ENCODE measurements at places on chromosomes 5 and 9.

- DNase-seq: no peak
Observed at GRCh38 chr9:76311537-76311936, 82.7 kb downstream of the RFK start.

DNA sequence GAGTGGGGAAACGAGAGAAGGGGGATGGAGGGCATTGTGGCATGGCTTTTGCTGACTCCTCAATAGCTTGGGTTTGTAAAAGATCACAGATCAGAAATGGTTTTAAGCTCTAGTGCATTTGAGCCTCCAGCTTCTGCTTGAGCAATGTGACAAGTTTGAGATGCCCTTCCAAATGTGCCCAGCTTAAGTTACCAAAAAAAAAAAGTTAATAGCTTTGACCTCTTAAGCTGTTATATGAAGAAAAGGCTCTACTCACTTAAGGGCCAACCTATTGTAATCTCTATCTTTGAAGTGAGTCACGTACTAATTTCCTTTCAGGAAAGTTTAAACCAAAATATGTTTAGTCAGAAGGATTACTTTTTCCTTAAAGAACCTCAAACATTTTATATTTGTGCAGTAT lies 428.8 kb upstream of the ACTBL2 start:
- no peak for DNase-seq

DNA sequence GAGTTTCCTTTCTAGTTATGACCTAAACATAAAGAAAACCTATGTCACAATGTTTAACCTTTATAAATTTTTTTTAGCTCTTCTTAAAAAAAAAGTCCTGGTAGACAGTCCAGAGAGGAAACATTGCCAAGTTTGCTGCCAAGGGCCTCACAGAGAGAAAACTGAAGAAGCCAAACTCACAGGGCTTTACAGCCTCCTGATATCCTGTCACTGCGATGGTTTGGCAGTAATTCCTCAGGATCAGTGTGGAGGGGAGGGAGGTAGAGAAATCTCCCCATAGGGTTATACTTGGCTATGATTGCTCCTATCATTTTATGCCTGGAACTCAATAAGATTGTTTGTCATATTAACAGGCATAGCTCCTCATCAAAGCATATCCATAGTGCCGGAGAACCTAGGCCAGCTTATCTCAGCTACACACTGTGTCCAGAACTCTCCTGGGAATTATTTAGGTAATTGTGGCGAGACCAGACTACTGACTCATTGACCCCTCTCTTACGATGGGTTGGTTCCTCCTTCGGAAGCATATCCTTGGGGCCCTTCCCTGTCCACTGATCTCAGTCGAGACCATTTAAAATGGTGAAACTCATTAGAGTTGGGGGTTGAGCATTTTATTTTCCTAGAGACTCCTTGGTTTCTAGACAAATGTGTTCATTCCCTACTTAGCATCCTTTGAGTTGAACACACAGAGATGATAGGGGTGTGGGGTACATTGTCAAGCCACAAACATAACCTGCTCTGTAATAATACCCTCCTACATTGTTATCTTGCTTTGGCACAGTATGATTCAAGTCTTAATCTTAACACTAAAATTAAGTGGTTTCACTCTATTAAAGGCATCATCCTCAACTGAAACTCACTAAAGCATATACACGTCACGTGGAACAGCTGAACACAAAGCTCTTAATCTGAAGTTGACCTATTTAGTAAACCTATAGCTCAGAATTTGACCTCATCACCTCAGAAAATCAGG lies 53.4 kb upstream of the TMC1 start:
- DNase-seq: no peak

GRCh38 chr5:175603987-175604739 lies 53.7 kb upstream of the HRH2 start:
- no peak for DNase-seq

DNA sequence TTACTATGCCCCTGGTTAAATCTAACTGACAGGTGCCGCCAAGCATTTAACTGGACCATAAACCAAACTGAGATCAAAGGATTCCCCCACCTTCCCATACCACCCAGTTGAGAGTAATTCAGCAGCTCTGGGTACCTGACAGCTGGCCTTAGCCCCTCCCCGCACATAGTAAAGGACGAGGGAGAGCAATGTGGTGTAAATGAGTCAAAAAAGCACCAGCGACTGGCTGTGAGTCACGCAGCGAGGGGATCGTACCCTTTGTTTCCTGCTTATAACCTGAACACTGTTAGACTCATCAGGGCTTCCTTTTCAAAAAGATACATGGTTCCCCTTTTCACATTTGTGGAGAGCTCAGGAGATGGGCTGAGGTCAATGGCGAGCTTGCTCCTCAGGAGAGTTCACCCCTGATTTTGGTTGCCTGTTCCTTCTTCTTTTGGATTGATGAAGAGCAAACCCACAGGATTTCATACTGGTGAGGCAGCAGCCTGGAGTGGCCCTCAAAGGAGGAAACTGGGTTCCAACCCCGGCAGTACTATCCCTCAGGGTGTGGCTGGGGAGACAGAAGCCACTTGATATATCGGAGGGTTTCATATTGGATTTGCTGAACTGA lies 71.5 kb downstream of the ANKRD33B start:
- DNase-seq: no peak

- DNase-seq: no peak
Observed at GRCh38 chr5:115702025-115702424, 76.2 kb upstream of the TMED7 start.

Measured in DMS153 (cell line).